ENCODE measurements at places on chromosomes 5 and 9. TPM values are rescaled to one million over a fixed set of nuclear protein-coding genes. Genes with fewer than 3 reads are reported as not detected.

GRCh38 chr5:139659695-139660101 lies 11.5 kb downstream of the CXXC5 start:
- H3K4me1 ChIP-seq: peaks cover 19% of the 10 kb centered on the region
- no peaks in the 10 kb centered on the region for H3K36me3 ChIP-seq
- no peak overlapping the region for H3K27ac ChIP-seq
- H3K4me3 ChIP-seq: no peak overlapping the region

DNA sequence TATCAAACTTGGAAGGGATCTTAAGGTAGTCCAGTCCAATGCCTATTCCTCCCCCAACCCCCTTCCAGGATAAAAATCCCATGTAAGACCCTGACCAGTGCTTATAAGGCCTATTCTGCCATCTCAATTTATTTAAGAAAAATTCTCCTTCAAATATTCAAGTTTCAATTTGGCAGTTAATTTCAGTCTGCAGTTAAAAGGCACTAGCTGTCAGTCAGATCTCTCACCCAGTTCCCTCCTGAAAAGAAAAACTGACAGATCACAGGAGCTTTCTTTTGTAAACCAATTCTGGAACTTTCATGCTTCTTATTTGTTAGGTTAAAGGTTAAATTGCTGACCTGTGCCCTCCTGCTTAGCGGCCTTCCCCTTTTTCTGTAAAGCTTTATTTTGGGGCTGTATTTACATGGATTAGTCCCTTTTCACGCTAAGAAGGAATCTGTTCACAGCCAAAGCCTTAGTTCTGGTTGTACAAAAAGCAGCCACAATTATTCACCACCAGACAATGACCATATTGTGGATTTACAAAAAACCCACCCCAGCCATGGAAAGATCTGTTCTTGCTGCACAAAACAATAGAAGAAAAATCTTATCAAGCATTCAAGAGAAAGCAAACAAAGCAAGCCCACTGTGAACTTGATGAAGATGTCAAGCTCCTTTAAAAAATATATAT lies 68.7 kb downstream of the DENND1A start:
- peaks cover 11% of the 10 kb centered on the region for H3K36me3 ChIP-seq
- no peak overlapping the region for H3K27ac ChIP-seq
- no peak for DNase-seq
- H3K27me3 ChIP-seq: no peaks in the 10 kb centered on the region

SLC46A2 gene
- not detected for total RNA-seq

- no peaks in the 10 kb centered on the region for H3K36me3 ChIP-seq
- no peaks in the 10 kb centered on the region for H3K27me3 ChIP-seq
- H3K27ac ChIP-seq: no peak overlapping the region
- no peak overlapping the region for H3K4me3 ChIP-seq
These were observed 62.6 kb upstream of the DMAC1 start for GRCh38 chr9:7862170-7862569.

- no peak overlapping the region for H3K27ac ChIP-seq
- DNase-seq: no peak
- H3K4me1 ChIP-seq: no peaks in the 10 kb centered on the region
- H3K4me3 ChIP-seq: no peak overlapping the region
- H3K27me3 ChIP-seq: no peaks in the 10 kb centered on the region
These were observed 79.0 kb downstream of the ADCY2 start for GRCh38 chr5:7474821-7475403.

THBS4 gene
- 1.4 TPM for total RNA-seq

DNA sequence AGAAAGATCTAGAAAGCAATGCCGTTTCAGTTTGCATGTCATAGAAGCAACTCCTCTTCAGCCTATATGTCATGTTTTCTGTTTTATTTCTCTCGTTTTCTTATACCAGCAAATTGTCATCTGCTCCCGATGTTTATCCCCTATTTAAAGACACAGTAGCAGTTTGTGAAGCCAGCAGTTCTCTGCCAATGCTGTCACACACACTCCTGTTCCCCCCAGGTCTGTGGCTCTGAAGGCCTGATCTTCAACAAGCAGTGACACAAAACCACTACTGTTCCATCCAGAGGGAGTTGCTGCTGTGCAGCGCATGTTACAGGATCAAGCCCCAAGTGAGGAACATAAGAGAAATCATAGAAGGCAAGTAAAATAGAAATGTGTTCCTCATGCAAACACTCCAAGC lies 364.1 kb upstream of the SLC30A5 start:
- H3K27ac ChIP-seq: no peak overlapping the region
- no peaks in the 10 kb centered on the region for H3K36me3 ChIP-seq
- no peaks in the 10 kb centered on the region for H3K27me3 ChIP-seq
- H3K4me1 ChIP-seq: peaks cover 9% of the 10 kb centered on the region
- no peak for DNase-seq

GRCh38 chr9:131218370-131218769 lies 57.9 kb downstream of the FAM78A start:
- H3K4me1 ChIP-seq: no peaks in the 10 kb centered on the region

GRCh38 chr9:138076650-138077009 lies 199.0 kb downstream of the CACNA1B start:
- H3K4me3 ChIP-seq: no peak overlapping the region
- H3K27me3 ChIP-seq: peaks cover 7% of the 10 kb centered on the region
- no peak overlapping the region for H3K27ac ChIP-seq
- H3K4me1 ChIP-seq: no peaks in the 10 kb centered on the region
- H3K36me3 ChIP-seq: no peaks in the 10 kb centered on the region
- DNase-seq: no peak

ARL14EPL gene
- not detected for total RNA-seq

DNA sequence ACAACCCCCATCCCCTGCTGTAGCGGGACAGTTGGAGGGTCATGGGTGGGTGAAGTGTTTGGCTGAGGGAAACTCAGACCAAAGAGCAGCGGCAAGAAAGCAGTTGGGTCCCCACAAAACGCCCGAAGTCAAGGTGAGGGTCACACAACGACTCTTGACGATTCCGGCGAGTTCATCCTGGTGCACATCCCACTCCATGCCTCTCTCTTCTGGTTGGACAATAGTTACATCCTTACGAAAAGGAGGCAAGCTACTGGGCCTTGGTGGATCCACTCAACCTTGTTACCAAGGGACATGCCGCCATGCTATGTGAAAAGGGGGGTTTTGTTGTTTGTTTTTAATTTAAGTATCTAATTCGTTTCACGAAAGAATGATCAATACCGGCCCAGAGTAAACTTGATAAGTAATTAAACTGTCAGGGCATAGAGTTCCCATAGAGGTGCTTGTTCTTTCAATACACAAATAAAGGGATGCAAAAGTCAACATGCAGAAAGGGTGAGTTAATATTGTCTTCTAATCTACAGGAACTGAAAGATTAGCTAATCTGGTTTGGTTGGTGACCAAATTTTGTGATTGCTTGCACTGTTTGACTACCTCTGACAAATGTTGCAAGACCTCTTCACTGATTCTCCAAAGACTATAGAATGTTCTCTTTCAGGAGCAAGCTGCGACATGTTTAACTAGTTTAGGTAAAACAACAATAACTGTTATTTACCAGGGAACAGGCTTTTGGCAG lies 732 bp upstream of the SMIM15 start:
- peak overlapping the region; percentile 99 for H3K27ac ChIP-seq
- DNase-seq: no peak
- peak overlapping the region; percentile 99 for H3K4me3 ChIP-seq

DNA sequence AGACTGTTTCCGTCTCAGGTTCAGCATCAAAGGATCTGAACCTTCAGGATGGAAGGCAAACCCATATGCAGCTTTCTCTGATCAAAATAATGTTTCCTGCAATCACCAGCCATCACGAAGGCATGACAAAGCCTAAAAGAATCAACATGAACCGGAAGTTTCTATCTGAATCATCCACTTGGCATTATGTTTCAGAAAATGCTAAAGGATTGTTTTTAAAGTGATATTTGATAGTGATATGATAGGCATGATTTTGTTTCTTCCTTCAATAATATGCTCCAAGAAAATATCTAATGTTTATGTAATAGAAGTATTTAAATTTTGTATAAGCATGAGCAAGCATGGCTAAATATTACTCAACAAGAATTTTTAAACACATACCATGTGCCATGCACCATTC lies 219.6 kb downstream of the PLK2 start:
- no peaks in the 10 kb centered on the region for H3K27me3 ChIP-seq
- no peaks in the 10 kb centered on the region for H3K36me3 ChIP-seq

GRCh38 chr5:1860949-1861348 lies 21.8 kb downstream of the IRX4 start:
- H3K27me3 ChIP-seq: peaks cover 5% of the 10 kb centered on the region
- DNase-seq: no peak
- no peaks in the 10 kb centered on the region for H3K36me3 ChIP-seq
- no peak overlapping the region for H3K27ac ChIP-seq
- H3K4me1 ChIP-seq: no peaks in the 10 kb centered on the region

- H3K27me3 ChIP-seq: no peaks in the 10 kb centered on the region
- H3K4me1 ChIP-seq: peaks cover 25% of the 10 kb centered on the region
- DNase-seq: no peak
- H3K36me3 ChIP-seq: peaks cover 30% of the 10 kb centered on the region
- no peak overlapping the region for H3K4me3 ChIP-seq
- H3K27ac ChIP-seq: no peak overlapping the region
These were observed 6.6 kb downstream of the PCBD2 start for GRCh38 chr5:134911285-134912206.

DNA sequence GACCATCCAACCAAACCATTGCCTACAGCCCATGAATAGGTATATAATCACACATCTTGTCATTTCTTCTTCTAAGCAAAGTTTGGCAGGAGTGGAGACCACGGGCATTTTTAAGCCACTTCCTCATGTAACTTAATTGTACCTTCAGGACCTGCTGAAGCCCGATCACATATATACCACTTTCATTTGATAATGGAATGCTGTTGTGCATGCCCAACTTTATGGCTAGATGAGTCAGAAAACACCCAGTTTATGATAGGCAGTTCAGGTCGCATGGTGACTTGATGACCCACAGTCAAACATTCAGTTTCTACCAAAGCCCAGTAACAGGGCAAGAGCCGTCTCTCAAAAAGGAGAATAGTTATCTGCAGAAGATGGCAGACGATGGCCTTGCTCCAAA lies 2295.0 kb upstream of the ACO1 start:
- no peaks in the 10 kb centered on the region for H3K4me1 ChIP-seq
- DNase-seq: no peak
- H3K4me3 ChIP-seq: no peak overlapping the region
- no peak overlapping the region for H3K27ac ChIP-seq

DNA sequence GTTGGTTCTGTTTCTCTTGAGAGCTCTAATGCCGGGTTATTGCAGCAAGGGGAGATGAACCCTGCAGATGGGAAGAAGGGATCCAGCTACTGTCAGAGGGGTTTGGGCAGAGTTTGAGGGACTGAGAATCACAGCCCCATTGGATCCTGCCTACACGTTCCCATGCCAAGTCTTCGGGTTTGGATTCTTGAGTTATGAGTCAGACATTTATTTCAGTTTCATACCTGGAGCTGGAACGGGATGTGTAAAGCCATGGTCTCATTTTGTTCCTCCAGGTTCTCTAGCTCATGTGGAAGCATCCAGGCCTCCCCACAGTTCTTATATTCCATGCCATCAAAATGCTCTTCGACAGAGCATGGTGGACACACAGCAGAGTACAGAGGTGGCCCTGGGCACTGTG lies 275.4 kb upstream of the IRX4 start:
- no peak for DNase-seq
- H3K4me3 ChIP-seq: no peak overlapping the region
- H3K27me3 ChIP-seq: peaks cover 2% of the 10 kb centered on the region
- H3K4me1 ChIP-seq: no peaks in the 10 kb centered on the region
- H3K36me3 ChIP-seq: no peaks in the 10 kb centered on the region
- H3K27ac ChIP-seq: no peak overlapping the region

DNA sequence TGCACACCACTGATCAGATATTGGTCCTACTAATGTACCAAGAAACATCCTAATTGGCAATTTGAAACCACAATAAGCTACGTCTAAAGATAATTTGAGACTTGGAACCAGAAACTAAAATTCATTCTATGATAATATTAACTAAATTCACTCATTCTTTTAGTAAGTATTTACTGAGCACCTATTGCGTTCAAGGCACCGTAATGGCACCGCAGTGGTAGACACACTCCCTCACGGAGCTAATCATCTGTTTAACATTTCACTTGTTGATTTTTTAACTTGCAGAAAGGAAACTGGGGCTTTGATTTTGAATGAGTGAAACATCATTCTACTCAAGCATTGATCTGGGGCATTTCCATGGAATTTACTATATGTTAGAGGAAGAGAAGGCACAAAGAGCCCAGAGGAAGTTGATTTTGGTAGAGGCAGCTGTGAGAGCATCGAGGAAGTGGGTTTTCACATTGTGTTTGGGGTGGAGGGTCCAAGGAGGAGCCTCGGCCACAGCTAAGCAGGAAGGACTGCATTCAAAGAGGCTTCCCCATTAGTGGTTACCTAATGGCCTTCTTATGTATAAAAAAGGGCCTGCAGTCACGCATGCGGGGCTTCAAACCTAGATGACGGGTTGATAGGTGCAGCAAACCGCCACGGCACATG lies 7.1 kb downstream of the RAPGEF1 start:
- H3K27ac ChIP-seq: peak overlapping the region; percentile 95
- H3K27me3 ChIP-seq: no peaks in the 10 kb centered on the region
- peaks cover 96% of the 10 kb centered on the region for H3K4me1 ChIP-seq
- H3K36me3 ChIP-seq: peaks cover 40% of the 10 kb centered on the region

DNA sequence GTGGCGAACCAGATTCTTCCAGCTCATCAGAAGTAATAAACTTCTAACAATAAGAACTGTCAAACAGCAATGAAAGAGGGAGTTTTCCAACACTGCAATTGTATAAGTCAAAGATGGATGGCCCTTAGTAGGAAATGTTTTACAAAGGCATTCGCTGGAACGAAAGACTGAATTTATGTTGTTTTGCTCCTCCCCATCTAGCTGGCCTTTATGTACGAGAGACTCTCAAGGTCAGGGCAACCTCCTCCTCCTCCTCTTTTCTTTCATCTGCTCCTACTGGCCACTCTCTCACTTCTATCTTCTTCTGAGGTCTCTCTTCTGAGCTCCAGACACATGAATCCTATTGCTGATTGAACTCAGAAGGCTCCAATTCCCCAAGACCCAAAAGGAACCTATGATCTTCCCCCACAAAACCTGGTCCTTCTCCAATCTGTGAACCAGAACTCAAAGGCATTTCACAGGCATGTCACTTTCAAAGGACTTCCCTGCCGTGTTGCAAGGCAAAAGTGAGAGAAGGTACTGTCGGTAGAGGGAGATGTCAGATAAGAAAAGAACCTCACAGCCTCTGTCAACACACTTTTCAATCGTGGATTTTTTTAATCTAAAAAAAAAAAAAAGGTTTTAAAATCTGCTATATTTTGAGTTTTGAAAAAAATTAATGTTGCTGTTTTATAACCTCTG lies 28.5 kb upstream of the PUM3 start:
- no peaks in the 10 kb centered on the region for H3K4me1 ChIP-seq
- H3K27me3 ChIP-seq: peaks cover 21% of the 10 kb centered on the region
- no peaks in the 10 kb centered on the region for H3K36me3 ChIP-seq
- H3K27ac ChIP-seq: no peak overlapping the region
- H3K4me3 ChIP-seq: no peak overlapping the region

DNA sequence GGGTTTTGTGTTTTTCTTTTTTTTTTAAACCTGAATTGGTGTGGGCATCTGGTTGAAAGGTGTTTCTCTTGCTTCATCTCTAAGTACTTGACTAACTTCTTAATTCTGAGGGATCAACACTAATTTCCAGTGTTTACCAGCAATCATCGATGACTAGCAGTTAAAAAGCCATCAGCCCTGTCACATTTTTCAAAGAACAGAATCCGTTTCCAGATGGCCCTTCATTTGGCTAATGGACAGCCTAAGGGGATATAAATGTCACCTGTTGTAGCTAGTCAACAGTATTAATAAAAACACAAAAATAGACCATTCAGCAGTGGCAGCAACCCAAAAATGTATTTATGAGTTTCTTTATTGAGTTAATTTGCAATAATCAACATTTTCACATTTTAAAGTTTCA lies 1076.5 kb downstream of the MAT2B start:
- H3K36me3 ChIP-seq: no peaks in the 10 kb centered on the region
- no peaks in the 10 kb centered on the region for H3K27me3 ChIP-seq
- no peak overlapping the region for H3K27ac ChIP-seq
- no peak for DNase-seq
- H3K4me3 ChIP-seq: no peak overlapping the region
